Upper lobe of left lung (tissue), 6 donors: ENCODE measurements at places on chromosomes 7 and 10. TPM values are rescaled to one million over a fixed set of nuclear protein-coding genes. Genes with fewer than 3 reads are reported as not detected.

DNA sequence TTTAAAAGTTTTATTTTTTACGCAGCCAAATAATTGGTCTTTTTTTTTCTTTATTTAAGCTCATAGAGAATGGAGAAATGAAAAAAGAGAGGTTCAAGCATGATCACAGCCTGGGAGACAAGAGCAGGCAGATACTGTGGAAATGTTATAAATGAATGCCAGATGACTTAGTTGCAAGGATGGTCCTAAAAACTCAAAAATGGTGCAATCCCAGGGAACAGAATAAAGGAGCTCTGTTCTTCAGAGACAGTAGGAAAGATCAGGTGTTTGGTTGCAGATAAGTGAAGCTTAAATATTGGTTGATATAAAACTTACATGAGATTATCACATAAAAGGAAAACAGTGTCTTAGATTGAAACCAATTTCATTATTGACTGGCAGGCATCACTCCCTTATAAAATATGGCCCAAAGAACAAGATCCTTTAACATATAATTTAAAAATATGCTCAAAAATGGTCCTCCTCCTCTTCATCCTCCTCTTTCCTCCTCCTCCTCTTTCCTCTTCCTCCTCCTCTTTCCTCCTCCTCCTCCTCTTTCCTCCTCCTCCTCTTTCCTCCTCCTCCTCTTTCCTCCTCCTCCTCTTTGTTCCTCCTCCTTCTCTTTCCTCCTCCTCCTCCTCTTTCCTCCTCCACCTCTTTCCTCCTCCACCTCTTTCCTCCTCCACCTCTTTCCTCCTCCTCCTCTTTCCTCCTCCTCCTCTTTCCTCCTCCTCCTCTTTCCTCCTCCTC, 18.6 kb downstream of the GNAT3 start:
- H3K4me1 ChIP-seq: peaks cover 5% of the 10 kb centered on the region
- H3K27me3 ChIP-seq: no peaks in the 10 kb centered on the region
- H3K27ac ChIP-seq: no peak overlapping the region

DNA sequence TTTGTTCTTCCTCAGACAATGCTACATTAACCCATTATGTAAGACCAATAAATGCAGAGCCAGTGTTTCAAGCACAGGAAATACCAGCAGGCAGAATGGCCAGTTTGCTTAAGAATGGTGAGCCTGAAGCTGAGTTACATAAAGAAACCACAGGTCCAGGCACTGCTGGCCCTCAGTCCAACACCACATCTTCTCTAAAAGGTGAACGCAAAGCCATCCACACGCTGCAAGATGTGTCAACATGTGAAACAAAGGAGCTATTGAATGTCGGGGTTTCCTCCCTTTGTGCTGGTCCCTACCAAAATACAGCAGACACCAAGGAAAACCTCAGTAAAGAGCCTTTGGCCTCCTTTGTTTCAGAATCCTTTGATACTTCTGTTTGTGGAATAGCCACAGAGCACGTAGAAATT, 63.8 kb downstream of the TASOR2 start:
- no peaks in the 10 kb centered on the region for H3K4me1 ChIP-seq
- H3K27ac ChIP-seq: no peak overlapping the region
- H3K36me3 ChIP-seq: peaks cover 27% of the 10 kb centered on the region
- no peaks in the 10 kb centered on the region for H3K27me3 ChIP-seq
- no peak overlapping the region for H3K4me3 ChIP-seq

- H3K4me3 ChIP-seq: no peak overlapping the region
- H3K4me1 ChIP-seq: peaks cover 44% of the 10 kb centered on the region
- no peaks in the 10 kb centered on the region for H3K36me3 ChIP-seq
- no peak for DNase-seq
These were observed 5.2 kb downstream of the EEPD1 start for GRCh38 chr7:36158321-36158605.

GRCh38 chr7:15199482-15199881, 296.9 kb upstream of the DGKB start:
- no peak overlapping the region for H3K4me3 ChIP-seq
- no peak for DNase-seq
- no peaks in the 10 kb centered on the region for H3K36me3 ChIP-seq
- H3K27me3 ChIP-seq: no peaks in the 10 kb centered on the region

ASB4 gene
- 1.0 TPM for total RNA-seq
